ENCODE measurements at places on chromosomes 4 and X.
A peak's percentile ranks its signal among the peaks of the same experiment; 100 is the strongest.

DNA sequence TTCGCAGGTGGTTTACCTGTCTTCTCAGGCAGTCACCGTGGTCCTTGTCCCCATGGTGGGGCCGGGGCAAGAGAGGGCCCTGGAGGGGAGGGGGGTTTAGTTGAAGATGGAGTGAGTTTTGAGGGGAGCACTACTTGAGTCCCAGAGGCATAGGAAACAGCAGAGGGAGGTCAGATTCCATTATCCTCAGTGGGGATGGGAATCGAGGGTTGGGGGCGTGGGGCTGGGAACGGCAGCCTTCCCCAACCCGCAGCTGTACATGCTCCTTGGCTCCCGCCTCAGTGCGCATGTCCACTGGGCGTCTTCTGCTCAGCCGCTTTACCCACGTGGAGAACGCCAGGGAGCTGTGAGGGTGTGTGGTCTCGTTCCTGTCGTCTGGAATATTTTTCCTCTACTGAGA, at the start of gene GAGE10:
Gene GAGE10 (plus strand): TSS at position 301 of the 400 bp plus-strand sequence. CDS start 1,214 bp downstream, outside the sequence.
- DNase-seq = no peak

DNA sequence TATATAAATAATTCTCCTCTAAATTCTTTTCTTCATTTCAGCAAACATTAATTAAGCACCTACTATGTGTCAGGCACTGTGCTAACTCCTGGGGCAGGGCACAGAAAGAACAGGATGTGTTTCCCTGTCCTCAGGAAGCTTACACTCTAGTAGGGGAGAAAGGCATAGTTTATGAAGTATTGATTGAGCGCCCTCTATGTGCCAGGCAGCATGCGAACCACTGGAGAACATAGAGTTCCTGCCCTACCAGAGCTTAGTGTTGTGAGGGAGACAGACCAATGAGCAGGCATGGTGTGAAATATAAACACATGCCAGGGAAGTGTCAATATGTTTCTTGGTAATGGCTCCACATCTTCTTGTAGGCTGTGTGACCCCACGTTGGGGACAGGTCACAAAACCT, 3.7 kb downstream of the ADGRG4 start:
- no peak for DNase-seq

GRCh38 chrX:72271812-72272211, 5.2 kb downstream of the RPS4X start:
- no peak for DNase-seq

GRCh38 chr4:37770016-37770415, 56.5 kb upstream of the PGM2 start:
- no peak for DNase-seq

GRCh38 chr4:122377352-122377751, 1.5 kb upstream of the ADAD1 start:
- DNase-seq = no peak

DNA sequence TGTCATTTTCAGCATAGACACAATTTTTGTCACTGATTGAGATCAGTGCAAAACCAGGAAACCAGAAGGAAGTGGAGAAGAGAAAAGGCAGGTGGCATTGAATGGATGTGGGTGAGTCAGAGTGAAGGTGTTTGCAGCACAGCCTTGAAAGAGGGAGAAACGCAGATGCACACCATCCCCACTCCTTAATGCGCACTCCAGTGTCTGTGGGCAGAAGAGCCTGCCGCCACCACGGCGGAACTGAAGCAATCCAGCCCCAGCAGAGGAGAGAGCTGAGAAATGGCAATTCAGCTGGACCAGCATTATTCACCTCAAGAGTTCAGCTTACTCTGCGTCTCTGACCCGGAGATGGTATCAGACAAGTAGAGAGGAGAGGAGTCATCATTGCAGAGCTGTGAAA, 393.1 kb upstream of the FRG1 start:
- no peak for DNase-seq

DNA sequence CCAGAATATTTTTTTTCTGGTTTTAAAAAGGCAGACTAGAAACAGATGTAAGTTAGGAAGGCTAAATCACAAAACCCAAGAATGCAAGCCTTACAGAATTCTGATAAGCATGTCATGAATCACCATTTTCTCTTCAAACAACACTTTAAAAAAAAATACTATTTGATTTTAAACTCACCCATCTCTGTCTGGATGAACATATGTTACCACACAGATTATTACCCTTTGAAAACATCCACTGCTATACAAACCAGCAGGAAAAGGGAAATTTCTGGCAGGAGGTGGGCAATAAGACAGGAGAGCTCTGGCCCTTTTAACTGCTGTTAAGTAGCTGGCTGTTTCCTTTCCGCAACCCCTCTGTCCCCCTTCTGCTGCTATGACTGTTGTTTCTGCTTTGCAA, 317.7 kb upstream of the NOCT start:
- DNase-seq = no peak

GRCh38 chr4:14961292-14961691, 41.0 kb upstream of the CPEB2 start:
- no peak for DNase-seq

DNA sequence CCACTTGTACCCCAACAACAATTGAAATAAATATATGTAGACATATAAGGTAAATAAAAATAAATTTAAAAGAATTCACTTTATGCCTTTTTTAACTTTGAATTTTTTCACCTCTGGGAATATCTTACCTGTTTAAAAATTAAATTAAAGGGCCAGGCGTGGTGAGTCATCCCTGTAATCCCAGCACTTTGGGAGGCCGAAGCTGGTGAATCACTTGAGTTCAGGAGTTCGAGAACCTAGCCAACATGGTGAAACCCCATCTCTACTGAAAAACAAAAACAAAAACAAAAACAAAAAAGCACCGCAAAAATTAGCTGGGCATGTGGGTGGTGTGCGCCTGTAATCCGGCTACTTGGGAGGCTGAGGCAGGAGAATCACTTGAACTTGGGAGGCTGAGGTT, 164.8 kb downstream of the AASDH start:
- DNase-seq = no peak

DNA sequence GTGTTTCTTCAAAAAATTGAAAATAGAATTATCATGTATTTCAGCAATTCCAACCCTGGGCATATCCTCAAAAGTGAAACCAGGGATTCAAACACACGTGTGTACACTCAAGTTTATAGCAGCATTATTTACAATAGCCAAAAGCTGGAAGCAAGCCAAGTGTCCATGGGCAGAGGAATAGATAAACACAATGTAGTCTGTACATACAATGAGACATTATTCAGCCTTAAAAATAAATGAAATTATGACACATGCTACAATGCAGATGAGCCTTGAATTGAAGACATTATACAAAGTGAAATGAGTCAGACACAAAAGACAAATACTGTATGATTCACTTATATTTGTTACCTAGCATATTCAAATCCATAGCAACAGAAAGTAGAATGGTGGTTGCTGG, 853.4 kb downstream of the STIM2 start:
- DNase-seq = no peak

DNA sequence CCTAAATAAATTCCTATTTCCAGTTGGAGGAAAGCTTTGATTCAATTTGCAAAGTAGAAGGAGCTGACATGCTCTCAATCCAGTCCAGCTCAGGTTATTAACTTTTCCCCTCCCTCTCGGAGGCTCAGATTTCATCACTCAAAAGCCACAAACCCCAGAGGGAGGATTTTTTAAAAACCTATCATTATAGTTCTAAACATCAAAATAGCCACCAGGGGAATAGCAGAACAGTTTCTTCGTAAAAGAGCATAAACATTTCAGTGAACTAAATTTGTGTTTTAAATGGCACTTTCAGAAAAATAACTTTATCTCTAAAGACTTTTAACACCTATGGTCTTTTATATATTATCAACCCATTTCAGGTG, 8.8 kb downstream of the GPRIN3 start:
- no peak for DNase-seq

DNA sequence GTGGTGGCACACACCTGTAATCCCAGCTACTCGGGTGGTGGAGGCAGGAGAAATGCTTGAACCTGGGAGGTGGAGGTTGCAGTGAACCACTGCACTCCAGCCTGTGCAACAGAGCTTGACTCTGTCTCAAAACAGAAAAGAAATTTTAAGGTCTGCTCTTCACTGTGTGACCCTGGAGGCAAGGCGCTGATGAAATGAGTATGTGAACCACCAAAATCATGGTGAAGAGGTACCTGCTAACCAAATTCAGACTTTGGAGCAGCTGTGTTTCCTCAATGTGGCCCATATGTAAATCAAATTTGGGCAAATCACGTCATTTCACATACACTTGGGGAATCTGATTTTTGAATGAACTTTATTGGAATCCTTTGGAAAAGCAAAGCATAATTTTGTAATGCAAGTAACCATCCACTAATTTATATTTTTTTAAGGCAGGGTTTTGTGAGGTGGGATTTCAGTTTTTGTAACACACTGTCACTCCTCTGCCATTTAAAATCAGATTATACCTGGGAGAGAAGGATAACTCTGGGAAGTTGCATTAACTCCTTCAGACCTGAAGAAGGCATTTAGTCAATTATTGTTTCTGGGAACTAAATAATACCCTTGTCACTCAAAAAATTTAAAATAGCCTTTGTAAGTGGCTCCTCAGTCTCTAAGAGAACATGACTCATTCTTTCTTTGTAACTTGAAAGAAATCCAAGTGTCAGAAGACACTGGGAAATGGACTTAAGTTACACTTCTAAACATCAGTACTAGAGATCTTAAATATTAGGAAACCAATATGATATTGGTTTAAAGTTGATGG, 24.0 kb downstream of the DOCK11 start:
- peak; percentile 11 for DNase-seq

DNA sequence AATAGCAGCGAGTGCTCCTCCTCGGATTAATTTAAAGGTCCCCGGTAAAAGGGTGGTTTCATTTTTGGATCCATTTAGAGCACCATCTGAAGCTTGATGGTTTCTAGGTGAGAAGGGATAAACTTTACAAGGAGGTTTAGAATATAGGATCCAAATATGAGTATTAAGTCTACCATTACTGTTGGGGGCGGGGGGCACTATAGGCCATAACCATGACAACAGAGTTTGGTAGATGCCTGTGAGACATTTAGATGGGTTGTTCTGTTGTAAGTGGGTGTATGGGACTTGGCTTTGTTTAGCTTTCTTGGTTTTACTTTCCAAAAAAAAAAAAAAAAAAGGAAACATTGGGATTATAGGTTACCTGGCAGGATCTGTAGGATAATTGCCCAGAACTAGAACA, 92.7 kb downstream of the TENT5D start:
- DNase-seq = no peak

DNA sequence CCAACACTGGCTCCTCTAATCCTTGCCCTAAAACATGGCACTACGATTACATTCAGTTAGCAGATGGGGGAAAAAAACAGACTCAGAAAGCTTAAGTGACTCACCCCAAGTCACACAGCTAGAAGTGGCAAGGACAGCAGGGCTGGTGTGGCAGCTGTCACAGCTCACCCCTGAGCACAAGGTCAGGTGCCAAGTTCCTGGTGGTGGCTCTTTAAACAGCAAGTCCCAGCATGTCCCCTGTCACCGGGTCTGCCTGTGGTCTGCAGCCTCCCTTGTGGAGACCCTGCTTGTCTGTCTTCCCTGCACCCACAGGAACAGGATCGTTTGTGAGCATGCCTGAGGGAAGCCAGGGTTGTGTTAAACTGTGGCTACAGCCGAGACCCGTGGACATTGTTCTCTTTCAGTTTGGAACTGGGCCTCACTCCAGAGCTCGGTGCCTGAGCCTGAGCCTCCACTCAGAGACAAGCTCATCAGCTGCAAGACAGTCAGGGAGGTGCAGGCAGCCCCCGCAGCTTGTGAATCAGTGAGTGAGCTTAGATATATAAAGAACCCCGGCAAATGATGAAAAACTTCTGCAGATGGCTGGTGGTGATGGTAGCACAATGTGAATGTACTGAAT, 260.8 kb downstream of the BCOR start:
- DNase-seq = no peak

DNA sequence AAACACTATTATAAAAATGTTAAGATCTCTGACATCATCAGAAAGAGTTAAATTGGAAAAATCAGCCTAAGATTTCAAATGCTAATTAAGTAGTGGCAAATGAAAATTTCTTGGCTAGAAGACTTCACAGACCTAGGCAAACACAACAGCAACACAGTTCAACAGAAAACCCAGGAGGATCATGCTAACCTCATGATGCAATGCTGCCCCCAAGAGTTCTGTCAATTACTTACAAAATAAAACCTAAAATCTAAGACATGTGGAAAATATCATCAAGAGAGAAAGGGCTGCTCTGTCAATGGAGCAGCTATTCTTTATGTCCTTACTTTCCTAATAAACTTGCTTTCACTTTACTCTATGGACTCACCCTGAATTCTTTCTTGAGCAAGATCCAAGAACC, 21.0 kb downstream of the S100G start:
- no peak for DNase-seq

GRCh38 chrX:24862343-24862742, 153.4 kb downstream of the ARX start:
- no peak for DNase-seq

GRCh38 chr4:38670939-38671591, 7.1 kb downstream of the KLF3 start:
- no peak for DNase-seq

GRCh38 chrX:113741744-113742143, 842.1 kb upstream of the HTR2C start:
- no peak for DNase-seq

GRCh38 chr4:169971456-169972015, 54.7 kb downstream of the MFAP3L start:
- DNase-seq = no peak

DNA sequence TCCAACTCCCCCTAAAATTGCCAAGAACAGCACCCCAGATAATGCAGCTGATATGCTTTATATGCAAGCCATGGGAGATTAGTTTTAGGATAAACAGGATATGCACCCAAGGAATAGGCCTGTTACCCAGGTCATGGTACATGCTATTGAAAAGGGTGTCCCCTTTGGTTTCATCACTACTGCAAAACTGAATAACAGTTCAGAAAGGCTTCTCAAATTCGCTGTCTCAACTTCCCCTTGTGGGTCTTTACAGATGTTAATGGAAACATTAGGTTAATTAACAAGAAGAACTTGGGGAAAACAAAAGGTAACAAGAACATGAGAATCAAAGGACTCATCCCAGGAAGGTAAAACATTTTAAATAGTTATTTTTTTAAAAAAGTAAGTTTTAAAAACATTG, 318.7 kb downstream of the PRR32 start:
- no peak for DNase-seq

DNA sequence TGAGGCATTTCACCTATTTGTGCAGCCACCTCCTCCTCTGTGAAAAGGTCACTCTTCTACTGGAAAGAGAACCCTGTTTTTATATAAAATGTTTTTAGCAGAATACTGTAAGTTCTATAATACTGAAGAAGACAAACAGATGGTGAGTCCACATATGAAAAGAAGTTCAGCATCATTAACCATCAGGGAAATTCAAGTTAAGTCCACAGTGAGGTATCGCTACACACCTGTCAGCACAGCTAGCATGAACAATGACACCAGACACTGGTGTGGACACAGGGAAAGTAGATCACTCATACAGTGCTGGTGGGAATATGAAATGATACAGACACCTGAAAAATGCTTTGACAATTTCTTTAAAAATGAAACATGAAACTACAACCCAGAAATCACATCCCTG, 133.0 kb downstream of the MAD2L1 start:
- DNase-seq = no peak

DNA sequence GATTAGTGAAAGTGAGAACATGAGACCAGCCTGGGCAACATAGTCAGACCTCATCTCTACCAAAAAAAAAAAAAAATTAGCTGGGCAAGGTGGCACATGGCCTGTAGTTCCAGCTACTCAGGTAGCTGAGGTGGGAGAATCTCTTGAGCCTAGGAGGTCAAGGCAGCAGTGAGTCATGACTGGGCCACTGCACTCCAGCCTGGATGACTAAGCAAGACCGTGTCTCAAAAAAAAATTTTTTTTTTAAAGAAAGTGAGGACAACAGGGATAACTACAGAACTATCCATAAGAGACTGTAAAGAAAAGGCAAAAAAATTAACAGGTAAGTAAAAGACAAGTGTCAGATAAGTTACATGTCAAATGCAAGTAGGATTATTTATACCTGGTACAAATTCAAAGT, 13.5 kb upstream of the SPP1 start:
- no peak for DNase-seq
